ENCODE measurements at places on chromosomes 2 and 18.

DNA sequence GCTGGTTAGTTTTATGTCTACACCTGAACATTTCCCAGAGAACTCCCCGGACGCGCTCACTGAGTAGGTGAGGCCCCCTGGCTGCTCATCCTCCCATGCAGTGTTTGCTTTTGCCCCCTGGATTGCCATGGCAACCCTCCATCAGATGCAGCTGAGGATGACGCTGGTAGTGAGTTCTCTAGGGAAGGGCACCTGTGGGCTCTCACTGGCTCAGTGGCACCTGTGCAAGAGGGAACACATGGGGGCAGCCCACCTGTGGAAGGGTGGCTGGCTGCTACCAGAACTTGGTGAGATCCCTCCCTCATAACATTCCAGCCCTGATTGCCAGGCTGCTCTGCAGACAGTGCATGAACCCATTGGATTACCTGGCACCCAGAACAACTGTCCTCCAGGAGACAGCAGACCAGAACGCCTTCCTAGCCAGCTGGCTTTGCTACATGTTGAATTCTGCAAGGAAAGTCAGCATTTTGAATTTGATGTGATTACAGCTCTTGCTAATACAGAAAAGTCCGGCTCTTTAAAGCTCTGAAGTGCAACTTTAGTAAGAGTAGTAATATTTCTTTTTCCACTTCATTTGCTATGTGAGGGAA is 21.7 kb downstream of the COA5 start:
- no peak overlapping the region for H3K4me3 ChIP-seq
- H3K4me1 ChIP-seq: no peaks in the 10 kb centered on the region
- H3K36me3 ChIP-seq: peaks cover 9% of the 10 kb centered on the region
- no peak for DNase-seq

GRCh38 chr18:73511771-73512503 is 635.7 kb downstream of the FBXO15 start:
- no peak overlapping the region for H3K4me3 ChIP-seq
- H3K27ac ChIP-seq: no peak overlapping the region
- DNase-seq: no peak
- no peaks in the 10 kb centered on the region for H3K27me3 ChIP-seq

DNA sequence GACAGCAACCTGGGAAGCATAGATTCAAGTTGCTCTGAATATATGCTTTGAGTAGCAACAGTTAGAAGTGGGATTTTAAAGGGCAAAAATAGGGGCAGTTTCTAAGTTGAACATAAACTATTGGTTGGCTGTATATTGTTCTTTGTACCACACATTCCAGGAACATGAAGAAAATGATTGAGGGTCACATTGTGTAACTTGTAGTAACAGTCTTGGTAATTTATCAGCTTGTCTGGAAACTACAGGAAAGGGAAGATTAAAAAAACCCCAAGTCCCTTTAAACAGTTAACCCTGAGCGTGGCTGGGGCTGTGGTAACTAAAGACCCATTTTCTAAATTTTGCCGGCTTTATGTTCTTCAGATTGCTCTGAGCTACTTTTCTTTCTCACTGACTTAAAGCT is 7.4 kb downstream of the PLEKHB2 start:
- no peak for DNase-seq
- H3K4me1 ChIP-seq: peaks cover 48% of the 10 kb centered on the region
- H3K4me3 ChIP-seq: no peak overlapping the region
- no peaks in the 10 kb centered on the region for H3K27me3 ChIP-seq

DNA sequence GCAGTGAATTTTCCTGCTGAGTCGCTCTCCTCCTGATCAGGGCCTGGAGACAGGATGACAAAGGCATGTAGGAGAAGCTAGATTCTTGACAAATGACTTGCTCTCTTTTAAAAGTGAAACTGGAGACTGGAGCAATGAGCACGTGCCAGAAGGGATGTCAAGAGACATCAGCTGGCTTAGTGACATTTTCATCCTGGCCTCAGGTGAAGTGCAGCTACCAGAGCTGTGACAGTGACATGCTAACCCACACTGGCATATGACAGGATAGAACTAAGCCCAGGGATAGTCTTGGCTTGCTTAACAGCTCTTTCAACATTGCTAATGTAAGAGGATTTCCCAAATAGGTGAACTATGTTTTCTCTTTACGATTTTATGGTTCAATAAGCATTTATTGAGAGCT is 757.5 kb upstream of the DDX18 start:
- H3K4me1 ChIP-seq: peaks cover 10% of the 10 kb centered on the region
- DNase-seq: no peak
- peaks cover 7% of the 10 kb centered on the region for H3K27me3 ChIP-seq

- no peak overlapping the region for H3K27ac ChIP-seq
- H3K4me1 ChIP-seq: peaks cover 5% of the 10 kb centered on the region
- no peak for DNase-seq
- H3K36me3 ChIP-seq: no peaks in the 10 kb centered on the region
- no peak overlapping the region for H3K4me3 ChIP-seq
Observed at GRCh38 chr2:105915005-105915558, 170.4 kb downstream of the NCK2 start.

DNA sequence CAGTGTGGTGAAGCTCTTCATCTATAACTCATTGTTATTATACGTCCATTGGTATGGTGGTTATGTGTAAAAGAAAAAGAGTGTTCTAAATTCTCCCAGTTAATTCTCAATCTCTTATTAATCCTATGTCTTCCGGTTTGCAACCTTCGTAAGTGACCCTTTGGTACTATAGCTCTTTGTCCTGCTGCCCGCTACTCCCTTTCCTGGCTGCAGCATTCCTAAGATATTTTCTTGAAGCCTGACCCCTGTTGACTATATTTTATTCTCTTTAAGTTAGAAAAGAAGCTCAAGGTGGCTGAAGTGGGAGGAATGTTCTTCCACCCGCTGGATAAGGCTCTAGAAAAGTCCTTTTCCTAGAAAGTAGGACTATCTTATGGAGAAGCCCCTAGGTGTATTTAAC is 684.8 kb downstream of the SOCS6 start:
- no peak overlapping the region for H3K4me3 ChIP-seq
- H3K27me3 ChIP-seq: peaks cover 9% of the 10 kb centered on the region
- no peak overlapping the region for H3K27ac ChIP-seq

GRCh38 chr18:67194886-67195285 is 321.6 kb downstream of the DSEL start:
- H3K36me3 ChIP-seq: no peaks in the 10 kb centered on the region
- H3K27me3 ChIP-seq: no peaks in the 10 kb centered on the region
- H3K4me1 ChIP-seq: 0 out of 2 replicates have a peak, but pooled peaks cover 2% of the 10 kb centered on the region
- no peak overlapping the region for H3K4me3 ChIP-seq

DNA sequence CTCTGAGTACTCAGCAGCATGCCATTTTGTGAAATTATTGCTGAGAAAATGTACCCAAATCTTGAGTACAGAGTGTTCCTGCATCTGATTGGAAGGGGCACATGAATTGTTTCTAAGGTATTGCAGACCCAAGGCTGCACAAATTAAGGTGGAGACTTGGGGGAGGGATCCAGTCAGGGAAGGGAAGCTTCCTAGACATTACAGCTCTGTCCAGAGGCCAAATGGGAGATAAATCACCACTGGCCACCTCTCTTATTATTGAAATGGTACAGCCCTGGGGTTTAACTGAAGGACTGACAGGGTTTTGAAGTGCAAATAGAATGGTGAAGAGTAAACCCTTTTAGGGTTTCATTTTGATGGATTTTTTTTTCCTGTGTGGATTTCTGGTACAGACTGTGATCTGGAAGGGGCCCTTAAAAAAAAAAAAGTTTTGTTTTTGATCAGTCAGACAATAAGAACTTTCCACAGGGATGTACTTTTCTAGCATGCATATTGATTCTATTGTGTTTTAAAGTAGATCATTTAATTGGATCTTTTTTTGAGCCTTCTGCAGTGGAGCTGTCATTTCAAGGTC is 119.4 kb downstream of the GREB1L start:
- no peak for DNase-seq
- H3K4me3 ChIP-seq: no peak overlapping the region
- H3K27ac ChIP-seq: no peak overlapping the region
- H3K4me1 ChIP-seq: peaks cover 17% of the 10 kb centered on the region

GRCh38 chr2:120064664-120065063 is 51.8 kb downstream of the EPB41L5 start:
- H3K27me3 ChIP-seq: no peaks in the 10 kb centered on the region
- H3K27ac ChIP-seq: no peak overlapping the region
- peaks cover 13% of the 10 kb centered on the region for H3K4me1 ChIP-seq
- H3K4me3 ChIP-seq: no peak overlapping the region

- H3K27ac ChIP-seq: peak overlapping the region; percentile 83
- H3K36me3 ChIP-seq: no peaks in the 10 kb centered on the region
- H3K4me3 ChIP-seq: no peak overlapping the region
Observed at GRCh38 chr2:205650450-205650849, 31.9 kb upstream of the NRP2 start.

GRCh38 chr2:231482806-231483391 is 18.6 kb upstream of the NCL start:
- H3K27ac ChIP-seq: no peak overlapping the region
- H3K36me3 ChIP-seq: peaks cover 3% of the 10 kb centered on the region
- H3K27me3 ChIP-seq: no peaks in the 10 kb centered on the region
- H3K4me1 ChIP-seq: peaks cover 7% of the 10 kb centered on the region

DNA sequence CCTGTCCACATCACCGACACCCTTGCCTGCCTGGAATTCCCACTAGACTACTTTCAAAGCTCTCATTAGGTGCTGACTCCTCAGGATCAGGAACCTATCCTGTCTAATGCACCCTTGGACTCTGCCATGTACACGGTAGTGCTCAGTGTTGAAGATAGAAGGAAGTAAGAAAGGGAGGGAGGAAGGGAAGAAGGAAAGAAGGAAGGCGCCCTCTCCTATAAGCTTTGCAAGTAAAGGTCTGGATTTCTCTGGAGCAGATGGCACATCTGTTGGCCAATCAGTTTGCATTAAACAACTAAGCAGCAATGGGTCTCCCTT is 45.3 kb downstream of the SCTR start:
- H3K4me3 ChIP-seq: no peak overlapping the region
- H3K36me3 ChIP-seq: no peaks in the 10 kb centered on the region
- H3K27me3 ChIP-seq: no peaks in the 10 kb centered on the region
- H3K4me1 ChIP-seq: peaks cover 20% of the 10 kb centered on the region

DNA sequence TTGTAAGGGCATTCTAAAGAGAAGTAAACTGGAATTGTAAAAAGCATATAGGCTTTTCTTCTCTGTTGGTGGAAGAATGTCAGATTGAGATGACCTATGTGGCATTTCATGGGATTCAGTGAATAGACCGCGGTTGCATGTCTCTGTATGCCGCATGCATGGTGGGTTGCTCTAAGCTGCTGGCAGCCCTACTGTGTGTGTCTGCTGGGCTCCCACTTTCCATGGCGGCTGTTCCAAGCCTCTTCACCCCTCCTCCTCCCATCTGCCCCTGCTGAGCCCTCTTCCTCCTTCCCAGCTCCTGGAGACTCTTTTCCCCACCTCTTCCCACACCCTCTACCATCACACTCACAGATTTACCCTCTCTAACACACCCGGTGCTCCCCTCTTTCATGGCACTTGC is 12.6 kb downstream of the ATP6V1C2 start:
- no peak overlapping the region for H3K4me3 ChIP-seq
- no peak overlapping the region for H3K27ac ChIP-seq
- H3K4me1 ChIP-seq: no peaks in the 10 kb centered on the region
- no peak for DNase-seq
- H3K36me3 ChIP-seq: no peaks in the 10 kb centered on the region
- H3K27me3 ChIP-seq: no peaks in the 10 kb centered on the region

- H3K27me3 ChIP-seq: peaks cover 11% of the 10 kb centered on the region
- no peaks in the 10 kb centered on the region for H3K36me3 ChIP-seq
- no peak for DNase-seq
Observed at GRCh38 chr2:26175466-26176278, 2.8 kb downstream of the GAREM2 start.
